ENCODE measurements at places on chromosomes 6 and 20.

GRCh38 chr6:99592900-99593299 lies 13.7 kb upstream of the PRDM13 start:
- H3K4me3 ChIP-seq, result no peak overlapping the region
- no peaks in the 10 kb centered on the region for H3K36me3 ChIP-seq
- no peak overlapping the region for H3K27ac ChIP-seq
- no peak for DNase-seq

- H3K27me3 ChIP-seq, result no peaks in the 10 kb centered on the region
- H3K27ac ChIP-seq, result peak overlapping the region; percentile 87
- DNase-seq, result peak; percentile 67
- H3K36me3 ChIP-seq, result peaks cover 5% of the 10 kb centered on the region
These were observed 3.6 kb downstream of the TRAM2 start for GRCh38 chr6:52573295-52573694.

DNA sequence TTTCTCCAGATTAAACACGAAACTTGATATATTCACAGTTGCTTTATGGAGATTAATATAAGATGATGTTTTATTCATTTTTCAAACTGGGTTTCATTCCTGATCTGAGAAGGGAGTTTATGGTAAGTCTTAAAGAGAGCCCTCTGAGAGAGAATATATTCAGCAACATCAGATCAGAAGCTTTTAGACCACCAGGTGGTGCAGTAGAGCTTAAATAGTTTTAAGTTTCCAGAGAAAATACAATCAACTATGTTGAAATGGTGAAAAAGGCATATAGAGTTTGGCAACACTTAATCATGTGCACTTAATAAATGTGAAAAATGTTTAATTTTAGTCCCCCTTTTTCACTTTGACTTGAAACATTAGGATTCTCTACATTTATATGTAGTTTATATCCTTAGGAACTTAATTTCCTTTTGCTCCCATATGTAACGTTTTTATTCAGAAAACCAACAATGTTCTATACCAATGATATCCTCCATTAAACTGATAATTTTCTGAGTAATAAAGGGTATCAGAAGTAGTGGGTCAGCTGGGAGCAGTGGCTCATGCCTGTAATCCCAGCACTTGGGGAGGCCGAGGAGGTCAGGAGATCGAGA lies 86.4 kb upstream of the CLDN20 start:
- peak; percentile 54 for DNase-seq
- H3K27ac ChIP-seq, result no peak overlapping the region
- H3K27me3 ChIP-seq, result no peaks in the 10 kb centered on the region
- H3K4me1 ChIP-seq, result no peaks in the 10 kb centered on the region
- H3K4me3 ChIP-seq, result no peak overlapping the region
- no peaks in the 10 kb centered on the region for H3K36me3 ChIP-seq

GRCh38 chr6:42229506-42230119 lies 12.0 kb upstream of the MRPS10 start:
- DNase-seq, result no peak
- peaks cover 7% of the 10 kb centered on the region for H3K36me3 ChIP-seq
- H3K4me3 ChIP-seq, result no peak overlapping the region
- no peaks in the 10 kb centered on the region for H3K27me3 ChIP-seq
- no peak overlapping the region for H3K27ac ChIP-seq

Data from fibroblast of lung (primary cell).